ENCODE measurements at places on chromosomes 12 and 14. TPM values are rescaled to one million over a fixed set of nuclear protein-coding genes. Genes with fewer than 3 reads are reported as not detected.

SAMD15 gene
- total RNA-seq, result 6.2 TPM

PPP4R4 gene
- total RNA-seq, result 0.29 TPM

DNA sequence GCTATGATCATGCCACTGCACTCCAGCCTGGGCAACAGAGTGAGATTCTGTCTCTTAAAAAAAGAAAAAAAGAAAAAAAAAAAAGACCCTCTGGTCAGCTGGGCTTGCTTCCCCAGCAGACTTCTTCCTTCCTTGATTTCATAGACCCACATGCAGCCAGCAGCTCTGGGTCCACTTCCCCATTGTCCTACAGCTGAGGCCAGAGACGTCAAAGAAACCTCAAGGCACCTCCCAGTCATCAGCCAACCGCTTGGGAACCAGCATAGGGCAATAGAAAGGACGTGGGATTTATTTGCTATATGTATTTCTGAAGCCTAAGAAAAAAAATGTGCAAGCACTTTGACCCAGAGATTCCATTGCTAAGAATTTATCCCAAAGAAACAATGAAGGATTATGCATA, 35.4 kb upstream of the SPPL3 start:
- no peak for DNase-seq
- H3K4me3 ChIP-seq, result no peak overlapping the region
- no peak overlapping the region for H3K27ac ChIP-seq
- H3K27me3 ChIP-seq, result peaks cover 5% of the 10 kb centered on the region

DNA sequence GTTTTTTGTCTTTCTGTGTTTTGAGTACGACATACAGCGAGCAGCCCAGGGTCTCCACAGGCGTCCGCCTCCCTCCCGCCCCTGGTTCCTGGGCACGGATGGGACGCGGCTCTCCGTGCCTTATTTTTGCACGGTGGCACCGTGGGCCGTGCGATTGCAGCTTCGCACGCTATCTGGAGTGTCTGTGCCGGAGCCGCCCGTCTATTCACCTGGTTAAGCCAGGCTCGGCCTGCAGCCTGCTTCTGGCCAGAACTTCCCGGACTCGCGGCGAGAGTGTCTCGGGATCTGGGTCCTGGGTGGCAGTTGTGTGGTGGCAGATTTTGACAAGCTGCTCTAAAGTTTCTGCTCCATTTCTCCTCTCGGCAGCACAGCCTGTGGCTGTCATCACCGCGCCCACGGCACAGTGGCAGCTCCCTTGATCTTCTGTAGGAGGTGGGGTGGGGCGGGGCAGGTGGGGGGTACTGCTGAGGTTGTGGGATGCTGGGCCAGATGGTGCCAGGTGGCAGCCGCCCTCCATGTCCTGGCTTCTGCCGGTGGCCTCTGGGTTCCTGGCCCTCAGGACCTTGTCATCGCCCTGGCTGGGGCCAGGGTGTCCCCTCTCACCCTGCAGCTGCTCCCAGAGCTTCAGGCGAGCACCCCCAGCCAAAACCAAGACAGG, 2.9 kb downstream of the MMP17 start:
- peaks cover 12% of the 10 kb centered on the region for H3K4me1 ChIP-seq

DNA sequence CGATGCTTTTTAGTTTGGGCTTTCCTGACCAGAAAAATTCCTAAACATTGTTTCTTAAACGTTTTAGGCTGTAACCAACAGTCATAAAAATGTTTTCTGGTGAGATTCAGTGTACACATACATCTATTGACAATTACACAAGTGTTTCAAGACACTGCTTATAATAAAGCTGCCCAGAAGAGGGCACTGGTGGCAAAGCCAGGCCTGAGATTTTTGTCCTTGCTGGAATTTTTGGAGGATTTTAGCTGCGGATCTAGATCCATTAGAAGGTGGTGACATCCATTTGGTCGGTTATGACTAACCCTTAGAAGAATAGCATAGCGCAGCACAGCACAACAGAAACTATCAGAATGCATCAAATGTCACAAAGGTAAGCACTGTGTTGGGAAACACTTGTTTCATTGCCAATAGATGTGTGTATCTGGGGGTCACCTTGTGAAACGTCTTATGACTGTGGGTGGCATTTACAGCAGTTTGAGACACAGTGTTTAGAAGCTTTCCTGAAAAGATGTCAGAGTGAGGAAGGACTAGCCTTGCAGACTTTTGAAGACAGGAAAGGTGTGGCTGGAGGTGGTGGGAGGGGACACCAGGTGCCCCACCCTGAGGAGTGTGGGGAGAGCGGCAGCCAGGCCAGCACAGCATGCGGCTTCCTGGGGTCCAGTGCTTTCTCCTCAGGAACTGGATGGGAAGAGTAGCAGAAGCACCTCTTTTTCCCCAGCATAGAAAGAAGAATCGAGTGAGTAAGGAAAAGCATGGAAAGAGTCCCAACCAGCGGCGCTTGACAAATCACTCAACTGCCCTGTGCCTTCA, 54.7 kb upstream of the FKBP4 start:
- no peak overlapping the region for H3K27ac ChIP-seq
- H3K27me3 ChIP-seq, result peaks cover 51% of the 10 kb centered on the region
- no peaks in the 10 kb centered on the region for H3K4me1 ChIP-seq
- H3K4me3 ChIP-seq, result no peak overlapping the region
- H3K36me3 ChIP-seq, result no peaks in the 10 kb centered on the region

GRCh38 chr12:12171991-12172511, 94.8 kb downstream of the LRP6 start:
- no peak for DNase-seq
- H3K4me1 ChIP-seq, result peaks cover 8% of the 10 kb centered on the region
- H3K27me3 ChIP-seq, result no peaks in the 10 kb centered on the region

GRCh38 chr14:23366426-23366921, 1.5 kb upstream of the EFS start:
- no peak overlapping the region for H3K27ac ChIP-seq
- peak; percentile 93 for DNase-seq

- no peaks in the 10 kb centered on the region for H3K36me3 ChIP-seq
- H3K27me3 ChIP-seq, result no peaks in the 10 kb centered on the region
- no peak overlapping the region for H3K27ac ChIP-seq
- H3K4me1 ChIP-seq, result peaks cover 3% of the 10 kb centered on the region
- DNase-seq, result peak; percentile 43
- no peak overlapping the region for H3K4me3 ChIP-seq
Observed at GRCh38 chr12:2633825-2634200, 161.0 kb upstream of the FKBP4 start.

DNA sequence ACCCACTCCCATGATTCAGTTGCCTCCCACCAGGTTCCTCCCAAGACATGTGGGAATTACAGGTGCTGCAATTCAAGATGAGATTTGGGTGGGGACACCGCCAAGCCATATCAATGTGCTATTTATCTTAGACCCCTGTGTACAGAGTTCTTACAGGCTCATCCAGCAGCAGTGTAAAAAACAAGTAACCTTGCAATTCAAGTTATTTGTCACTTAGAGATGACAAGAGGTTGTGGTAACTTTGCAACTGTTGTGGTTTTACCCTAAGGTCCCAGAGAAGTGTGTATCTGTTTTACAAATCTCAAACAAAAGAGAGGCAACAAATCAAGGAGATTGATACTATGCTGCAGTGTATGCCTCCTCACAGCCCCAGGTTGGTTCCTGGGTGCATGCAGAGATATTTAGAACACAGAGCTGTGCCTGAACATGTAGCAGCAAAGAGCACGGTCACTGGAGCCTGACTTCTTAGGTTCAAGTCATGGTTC, 11.5 kb upstream of the HELB start:
- H3K4me1 ChIP-seq, result no peaks in the 10 kb centered on the region
- H3K4me3 ChIP-seq, result no peak overlapping the region
- peaks cover 5% of the 10 kb centered on the region for H3K27me3 ChIP-seq

FOXN4 gene
- total RNA-seq, result not detected

DNA sequence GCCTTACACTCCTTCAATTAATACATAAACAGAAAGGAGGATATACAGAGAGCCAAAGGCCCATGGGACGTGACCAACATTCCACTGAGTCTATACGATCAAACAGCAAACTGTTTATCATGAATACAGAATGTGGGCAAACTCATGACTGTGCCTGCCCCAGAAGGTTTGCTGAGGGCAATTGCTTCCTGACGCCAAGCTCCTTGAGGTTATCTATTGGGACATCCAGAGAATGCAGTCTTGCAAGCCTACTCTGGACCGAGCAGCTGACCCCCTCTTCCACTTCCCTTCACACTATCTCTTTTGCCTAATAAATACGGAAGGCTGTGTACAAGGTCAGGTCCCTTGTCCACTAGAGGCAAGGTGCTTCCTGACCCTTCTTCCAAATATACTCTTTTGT, 18.5 kb upstream of the SLC10A1 start:
- no peak overlapping the region for H3K4me3 ChIP-seq
- no peak overlapping the region for H3K27ac ChIP-seq
- no peak for DNase-seq
- peaks cover 17% of the 10 kb centered on the region for H3K27me3 ChIP-seq

GRCh38 chr12:92462049-92462448, 240.7 kb upstream of the PLEKHG7 start:
- H3K36me3 ChIP-seq, result no peaks in the 10 kb centered on the region
- no peak overlapping the region for H3K4me3 ChIP-seq
- no peaks in the 10 kb centered on the region for H3K27me3 ChIP-seq
- DNase-seq, result no peak
- no peak overlapping the region for H3K27ac ChIP-seq
- no peaks in the 10 kb centered on the region for H3K4me1 ChIP-seq

DNA sequence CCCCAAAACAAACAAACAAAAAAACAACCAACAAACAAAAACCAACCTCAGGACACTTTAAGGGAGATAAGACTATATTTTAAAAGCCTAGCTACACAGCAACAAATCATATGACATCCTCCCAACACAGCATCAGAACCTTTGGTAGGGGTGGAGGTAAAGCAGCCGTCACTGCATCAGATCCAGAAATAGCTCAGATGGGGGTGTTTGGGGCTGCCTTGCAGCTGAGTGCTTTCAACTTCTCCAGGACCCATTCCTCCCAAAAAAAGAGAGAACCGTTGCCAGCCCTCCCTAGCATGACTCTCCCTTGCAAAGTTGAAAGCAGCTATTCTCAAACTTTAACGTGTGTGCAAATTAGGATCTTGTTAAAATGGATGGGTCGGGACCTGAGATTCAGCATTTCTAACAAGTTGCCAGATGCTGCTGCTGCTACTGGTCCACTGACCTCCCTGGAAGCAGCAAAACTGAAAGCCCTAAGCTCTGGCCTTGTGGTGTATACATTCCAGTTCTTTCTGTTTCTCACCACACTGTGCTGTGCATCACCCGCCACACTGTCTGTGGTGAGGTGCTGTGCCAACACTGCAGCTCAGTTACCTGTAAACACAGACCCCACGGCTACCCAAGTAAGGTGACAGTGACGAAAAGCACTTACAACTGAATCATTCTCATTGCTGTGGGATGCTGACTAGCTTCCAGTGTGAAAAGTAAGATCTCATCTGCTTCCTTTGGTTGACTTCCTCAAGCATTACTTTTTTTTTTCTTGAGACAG, 54.0 kb downstream of the SLC38A1 start:
- H3K27me3 ChIP-seq, result peaks cover 2% of the 10 kb centered on the region
- H3K4me1 ChIP-seq, result peaks cover 3% of the 10 kb centered on the region
- no peak overlapping the region for H3K4me3 ChIP-seq

DNA sequence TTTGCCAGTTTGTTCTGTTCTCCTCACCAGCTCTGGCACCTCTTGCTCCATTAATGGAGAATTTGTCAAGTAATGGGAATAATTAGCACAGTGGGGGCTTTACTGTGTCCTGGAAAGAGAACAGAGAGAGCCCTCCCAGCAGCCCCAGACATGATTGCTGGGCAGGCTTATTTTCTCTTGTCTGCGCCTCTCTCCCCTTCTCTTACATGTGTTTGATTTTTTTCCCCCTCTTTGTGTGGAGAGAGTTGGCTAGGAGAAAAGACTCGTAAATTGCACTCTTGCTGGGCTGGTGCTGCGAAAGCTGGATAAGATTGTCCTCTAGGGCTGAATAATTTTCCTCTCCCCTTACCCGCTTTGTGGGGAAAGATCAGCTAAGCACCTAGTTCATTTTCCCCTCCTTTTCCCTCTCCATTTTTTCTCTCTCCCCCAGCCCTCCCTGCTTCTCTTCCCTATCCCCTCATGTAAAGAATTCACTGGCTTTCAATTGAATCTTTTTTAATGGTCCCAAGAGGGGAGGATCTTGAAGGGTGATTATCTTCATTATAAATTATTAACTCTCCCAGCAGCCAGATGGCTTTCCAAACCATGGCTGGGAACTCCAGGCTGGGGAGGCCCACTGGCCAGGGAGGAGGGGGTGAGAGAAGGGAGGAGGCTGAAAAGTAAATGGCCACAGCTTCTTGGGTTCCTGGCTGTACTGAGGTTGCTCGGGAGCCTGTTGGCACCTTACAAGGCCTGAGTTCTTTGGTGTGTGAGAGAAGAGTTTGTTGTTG, 62.2 kb downstream of the NRXN3 start:
- DNase-seq, result no peak
- H3K36me3 ChIP-seq, result no peaks in the 10 kb centered on the region
- H3K4me3 ChIP-seq, result no peak overlapping the region
- no peaks in the 10 kb centered on the region for H3K27me3 ChIP-seq

DNA sequence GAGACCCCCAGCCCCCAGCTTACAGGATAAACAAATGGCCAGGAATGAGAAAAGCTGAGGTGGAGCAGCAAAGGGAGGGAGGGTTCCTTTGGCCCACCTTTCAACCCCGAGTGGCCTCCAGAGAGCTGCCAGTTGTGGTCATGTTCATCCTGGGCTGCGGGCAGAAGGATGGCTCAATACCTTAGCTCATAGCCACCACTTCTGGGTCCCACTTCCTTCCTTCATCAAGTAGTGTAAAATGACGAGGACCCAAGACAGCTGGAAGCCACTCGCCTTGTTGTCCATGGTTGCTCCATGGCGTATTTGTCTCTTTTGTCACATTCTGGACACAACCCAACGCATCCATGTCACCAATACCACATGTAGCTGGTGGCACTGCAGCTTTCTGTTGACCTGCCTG, 24.2 kb downstream of the CRACR2A start:
- no peak overlapping the region for H3K4me3 ChIP-seq
- H3K27me3 ChIP-seq, result no peaks in the 10 kb centered on the region
- no peak overlapping the region for H3K27ac ChIP-seq
- H3K36me3 ChIP-seq, result no peaks in the 10 kb centered on the region

GRCh38 chr12:111686574-111687105, 787 bp downstream of the ACAD10 start:
- DNase-seq, result no peak
- H3K27ac ChIP-seq, result peak overlapping the region; percentile 87
- peaks cover 14% of the 10 kb centered on the region for H3K36me3 ChIP-seq
- H3K4me1 ChIP-seq, result peaks cover 24% of the 10 kb centered on the region
- peak overlapping the region; percentile 95 for H3K4me3 ChIP-seq

DNA sequence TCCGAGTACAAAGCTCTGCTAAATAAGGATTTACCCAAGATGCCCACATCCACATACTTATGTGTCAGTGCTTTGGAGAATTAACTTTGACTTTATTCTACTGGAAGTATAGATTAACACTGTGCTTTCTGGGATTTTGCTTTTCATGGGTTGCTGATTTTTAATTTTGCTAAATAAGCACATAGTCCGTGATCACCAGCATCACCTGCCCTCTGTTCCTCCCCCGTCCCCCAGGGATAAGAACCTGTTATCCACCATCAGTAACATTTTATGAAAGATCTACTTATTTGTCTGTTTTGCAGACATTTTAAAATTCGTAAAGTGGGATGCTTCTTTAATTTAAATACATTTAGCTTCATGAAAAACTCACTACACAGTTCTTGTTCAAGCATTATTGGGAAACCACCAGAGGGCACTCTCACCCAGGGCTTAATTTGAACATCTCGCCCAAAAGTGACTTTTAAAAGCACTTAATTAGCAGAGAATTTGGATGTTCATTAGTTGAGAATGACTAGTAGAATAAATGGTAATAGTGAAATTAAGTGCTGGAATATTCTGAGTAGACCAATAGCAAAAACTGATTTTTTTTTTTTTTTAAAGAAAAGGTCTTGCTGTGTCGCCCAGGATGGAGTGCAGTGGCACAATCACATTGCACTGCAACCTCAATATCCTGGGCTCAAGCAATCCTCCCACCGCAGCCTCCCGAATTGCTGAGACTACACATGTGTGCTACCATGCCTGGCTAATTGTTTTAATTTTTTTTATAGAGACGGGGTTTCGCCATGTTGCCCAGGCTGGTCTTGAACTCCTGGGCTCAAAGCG, 35.7 kb downstream of the MRPL42 start:
- H3K36me3 ChIP-seq, result peaks cover 15% of the 10 kb centered on the region
- no peak overlapping the region for H3K4me3 ChIP-seq
- H3K27me3 ChIP-seq, result no peaks in the 10 kb centered on the region
- H3K27ac ChIP-seq, result no peak overlapping the region

Data from osteoblast (primary cell).